NCI-H82 (cell line): ENCODE measurements at places on chromosomes 2 and 18.

- DNase-seq: no peak
These were observed 143.5 kb downstream of the B3GNT2 start for GRCh38 chr2:62339413-62339812.

GRCh38 chr2:95030496-95030895, 5.0 kb downstream of the MAL start:
- DNase-seq: no peak

DNA sequence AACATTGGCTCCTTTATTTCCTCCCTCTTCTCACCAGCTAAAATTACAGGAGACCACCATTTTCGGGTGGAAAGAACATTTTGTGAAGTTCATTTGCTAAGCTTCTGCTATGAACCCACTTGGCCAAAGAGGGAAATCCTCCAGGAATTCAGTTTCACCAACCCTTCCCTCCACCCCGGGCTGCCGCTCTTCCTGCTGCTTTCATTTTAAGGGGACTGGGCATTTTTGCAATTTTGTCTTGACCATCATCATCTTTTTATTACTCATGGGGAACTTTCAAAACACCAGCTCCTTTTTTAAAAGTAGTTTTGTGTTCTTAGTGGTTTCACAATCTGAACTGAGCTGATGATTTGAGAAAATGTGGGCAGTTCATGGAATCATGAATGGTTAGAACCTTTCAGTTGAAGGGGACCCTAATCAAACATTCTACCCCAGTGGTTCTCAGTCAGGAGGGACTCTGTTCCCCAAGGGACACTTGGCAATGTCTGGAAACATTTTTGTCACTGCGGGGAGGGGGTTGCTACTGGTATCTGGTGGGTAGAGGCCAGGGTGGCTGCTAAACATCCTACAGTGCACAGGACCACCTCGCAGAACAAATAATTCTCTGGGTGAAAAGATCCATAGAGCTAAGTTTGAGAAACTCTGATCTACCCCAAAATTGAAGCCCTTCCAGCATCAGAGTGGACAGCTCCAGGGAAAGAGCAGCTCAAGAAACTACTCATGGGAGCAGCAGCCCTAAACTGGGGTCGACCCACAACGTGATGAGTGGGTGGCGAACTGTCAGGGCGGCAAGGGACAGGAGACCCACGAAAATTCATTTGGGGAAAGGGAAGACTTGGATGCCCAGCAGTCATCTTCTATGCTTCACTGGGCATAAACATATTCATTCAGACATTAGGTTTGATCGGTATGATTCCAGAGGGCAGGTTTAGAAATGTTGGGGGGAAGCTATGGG, 92.9 kb downstream of the ACKR3 start:
- DNase-seq: no peak

GRCh38 chr2:207154556-207155510, 10.9 kb downstream of the KLF7 start:
- no peak for DNase-seq

DNA sequence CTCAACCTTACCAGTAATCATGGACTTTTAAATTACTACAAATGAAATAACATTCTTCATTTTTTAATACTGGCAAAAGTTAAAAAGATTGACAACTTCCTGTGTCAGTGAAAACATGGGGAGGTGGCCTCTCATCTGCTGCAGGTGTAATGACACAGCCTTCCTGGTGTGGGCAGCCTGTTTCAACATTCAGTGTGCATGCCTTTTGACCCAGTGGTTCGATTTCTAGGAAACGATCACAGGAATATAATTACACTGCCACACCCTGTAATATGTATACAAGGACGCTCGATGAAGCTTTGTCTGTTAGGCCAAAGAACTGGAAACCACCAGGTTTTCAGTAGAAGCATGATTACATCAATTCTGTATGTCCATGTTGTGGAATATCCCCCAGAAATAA, 68.7 kb downstream of the MTHFD2 start:
- peak; percentile 65 for DNase-seq

- DNase-seq: no peak
These were observed 62.6 kb downstream of the KCTD18 start for GRCh38 chr2:200447139-200447855.

GRCh38 chr2:174120346-174120745, 128.0 kb downstream of the OLA1 start:
- no peak for DNase-seq

GRCh38 chr2:117960231-117960630, 53.6 kb downstream of the CCDC93 start:
- DNase-seq: no peak

GRCh38 chr2:195269220-195269619, 387.8 kb upstream of the SLC39A10 start:
- DNase-seq: peak; percentile 9

DNA sequence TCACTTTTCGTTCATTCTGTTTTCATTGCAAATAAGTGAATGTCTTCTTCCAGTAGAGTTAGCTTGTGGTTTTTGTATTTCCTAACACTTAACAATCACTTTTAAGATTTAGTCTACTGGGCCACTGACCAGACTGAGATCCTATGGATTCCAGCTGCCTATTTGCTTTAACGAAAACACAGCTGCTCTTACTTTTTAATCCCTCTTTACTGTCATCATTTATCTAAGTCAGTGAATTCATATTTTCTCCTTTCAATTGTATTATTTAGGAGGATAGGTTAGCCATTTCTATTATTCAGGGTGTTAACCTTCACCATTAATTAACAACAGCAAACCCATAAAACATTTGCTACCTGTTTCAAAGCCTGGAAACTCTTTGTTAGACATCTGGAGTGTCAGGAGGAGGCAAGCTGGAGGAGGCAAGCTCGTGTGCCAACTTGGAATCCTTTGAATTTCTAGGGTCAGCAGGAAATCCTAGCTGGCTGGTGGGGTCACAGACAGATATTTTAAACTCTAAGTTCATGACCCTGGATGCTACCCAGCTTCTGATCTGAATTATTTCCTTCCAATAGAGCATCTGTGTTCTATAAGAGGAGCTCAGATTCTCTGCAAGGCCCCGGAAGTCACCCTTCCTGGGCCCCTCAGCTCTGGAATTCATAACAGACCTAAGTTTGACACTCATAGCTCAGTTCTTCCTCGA, 385.3 kb downstream of the RBM43 start:
- DNase-seq: peak; percentile 58

GRCh38 chr2:105539331-105539730, 140.5 kb upstream of the FHL2 start:
- no peak for DNase-seq

DNA sequence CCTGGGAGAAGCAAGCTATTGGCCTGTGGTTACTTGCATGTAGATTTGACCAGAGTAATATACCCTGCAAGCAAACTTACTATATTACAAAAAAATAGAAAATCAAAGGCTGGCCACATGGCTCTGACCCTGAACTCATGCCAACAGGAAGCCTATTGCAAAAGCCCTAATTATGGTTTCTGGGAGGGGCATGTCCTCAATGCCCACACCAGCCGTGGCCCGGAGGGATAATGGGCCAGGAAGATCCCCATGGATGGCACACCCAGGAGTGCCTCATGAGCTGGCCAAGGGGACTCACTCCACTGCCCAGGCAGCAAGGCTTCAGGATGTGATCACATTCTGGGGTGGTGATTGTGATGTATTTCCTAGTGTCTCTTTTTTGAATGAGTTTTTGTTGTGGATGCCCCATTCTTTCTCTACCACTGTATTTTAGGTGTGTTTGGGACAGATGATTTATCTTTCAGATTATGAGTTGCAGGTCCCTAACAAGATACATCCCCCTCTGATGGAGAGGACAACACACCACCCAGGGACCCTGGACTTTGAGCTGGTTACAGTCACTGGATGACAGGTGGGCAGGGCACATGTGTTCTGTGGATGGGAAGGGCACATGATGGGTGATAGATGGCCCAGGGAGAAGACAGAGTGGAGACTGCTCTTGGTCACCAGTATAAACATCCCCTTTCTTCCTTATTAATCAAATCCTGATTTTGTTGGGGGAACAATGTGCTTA, 18.7 kb upstream of the TFCP2L1 start:
- DNase-seq: no peak

DNA sequence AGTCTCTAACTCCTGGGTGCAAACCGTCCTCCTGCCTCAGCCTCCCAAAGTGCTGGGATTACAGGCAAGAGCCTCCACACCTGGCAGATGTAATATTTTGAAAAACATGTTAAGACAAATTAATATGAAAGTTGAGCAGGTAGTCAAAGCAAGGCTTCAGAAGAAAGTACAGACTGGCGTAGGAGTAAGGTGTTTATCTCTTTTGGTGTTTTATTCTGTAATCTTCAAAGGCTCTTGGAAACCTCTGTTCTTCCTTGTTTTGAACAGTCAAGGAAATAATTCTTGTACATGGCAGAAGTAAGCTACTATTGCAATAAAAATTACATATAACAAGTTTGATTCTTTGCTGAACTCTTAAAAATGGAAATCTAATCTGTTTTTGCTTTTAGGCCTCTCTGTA, 5.3 kb downstream of the RNF138 start:
- no peak for DNase-seq

- no peak for DNase-seq
These were observed 67.6 kb downstream of the FEZ2 start for GRCh38 chr2:36530178-36530982.
